Melanocyte of skin (primary cell): ENCODE measurements at places on chromosomes 4 and X. TPM values are rescaled to one million over a fixed set of nuclear protein-coding genes. Genes with fewer than 3 reads are reported as not detected.

The F8A2 gene
- total RNA-seq: not detected in 2 replicates

The UNC5C gene
- total RNA-seq: 1.00 and 4.6 TPM in 2 replicates

The RPS6KA6 gene
- total RNA-seq: under 0.01 TPM in 2 replicates

The ARHGAP6 gene
- total RNA-seq: under 0.01 and 0.46 TPM in 2 replicates

The ZFYVE28 gene
- 6.6 and 8.7 TPM in 2 replicates for total RNA-seq
